ENCODE measurements at places on chromosomes 5 and 9.
A peak's percentile ranks its signal among the peaks of the same experiment; 100 is the strongest.

DNA sequence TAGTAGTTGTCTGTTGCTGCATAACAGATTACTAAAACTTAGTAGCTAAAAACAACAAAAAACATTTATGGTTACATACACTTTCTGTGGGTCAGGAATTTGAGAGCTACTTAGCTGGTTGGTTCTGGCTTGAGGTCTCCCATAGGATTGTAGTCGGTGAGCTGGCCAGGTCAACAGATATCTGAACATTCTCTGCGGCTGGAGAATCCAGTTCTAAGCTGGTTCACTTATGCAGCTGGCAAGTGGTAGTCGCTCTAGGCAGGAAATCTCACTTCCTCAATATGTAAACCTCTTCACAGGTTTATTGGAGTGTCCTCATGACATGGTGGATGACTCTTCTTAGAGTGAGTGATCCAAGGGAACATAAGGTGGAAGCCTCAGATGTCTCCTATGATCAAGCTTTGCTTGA lies 65.7 kb upstream of the TNFAIP8 start:
- DNase-seq = no peak

DNA sequence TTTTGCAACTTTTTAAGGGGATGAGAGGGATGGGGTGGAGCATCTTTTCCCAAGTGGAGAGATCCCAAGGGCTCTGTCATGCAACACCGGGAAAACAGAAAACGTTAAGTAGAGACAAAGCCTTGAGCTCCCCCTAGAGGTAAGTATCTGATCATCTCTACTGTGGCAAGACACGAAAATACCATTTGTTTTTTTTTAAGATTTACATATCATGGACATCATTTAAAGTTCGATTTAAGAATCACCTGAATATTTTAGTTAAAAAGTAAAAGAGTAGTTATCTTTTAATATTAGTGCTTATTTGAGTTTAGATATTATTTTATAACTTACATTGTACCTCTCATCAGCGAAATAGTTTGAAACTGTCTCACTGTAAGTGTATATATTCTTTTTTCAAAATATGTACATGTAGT lies 200.4 kb downstream of the LRRC70 start:
- peak; percentile 39 for DNase-seq

DNA sequence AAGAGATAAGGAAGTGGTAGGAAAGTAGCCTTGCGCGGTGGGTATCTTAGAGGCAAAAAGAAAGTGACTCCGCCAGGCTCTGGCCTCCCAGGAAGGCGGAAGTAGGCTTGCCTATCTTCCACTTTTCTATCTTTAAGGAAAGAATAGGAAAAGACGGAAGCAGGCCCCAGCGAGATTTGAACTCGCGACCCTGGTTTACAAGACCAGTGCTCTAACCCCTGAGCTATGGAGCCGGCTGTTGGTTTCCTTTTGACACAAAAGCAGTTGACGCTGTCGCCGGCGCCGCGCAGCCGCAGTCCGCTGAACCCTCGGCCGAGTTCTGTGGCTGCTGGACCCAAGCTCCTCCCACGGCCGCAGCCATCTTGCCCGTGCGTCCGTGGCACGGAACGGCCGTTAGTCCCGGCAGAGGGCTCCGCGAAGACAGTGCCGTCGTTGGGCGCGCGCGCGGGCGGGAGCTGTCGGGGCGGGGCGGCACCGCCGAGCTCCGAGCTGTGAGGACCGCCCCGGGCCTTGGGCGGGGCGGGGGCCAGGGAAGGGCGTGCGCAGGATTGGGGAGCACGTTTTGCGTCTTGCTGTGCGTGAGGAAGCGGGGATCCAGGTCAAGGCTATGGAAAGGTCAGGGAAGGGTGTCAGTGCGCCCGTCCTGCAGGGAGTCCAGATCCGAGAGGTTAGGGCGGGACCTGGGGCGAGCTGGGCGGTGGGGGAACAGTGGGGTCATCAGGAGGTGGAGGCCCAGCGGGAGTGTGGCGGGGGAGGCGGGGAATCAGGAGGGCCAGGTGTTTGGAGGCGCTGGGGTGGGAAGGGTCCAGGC lies 13.3 kb downstream of the TRIM7 start:
- no peak for DNase-seq

- DNase-seq = peak; percentile 2
Observed at GRCh38 chr9:82406456-82407085, 418.0 kb downstream of the SPATA31D1 start.

GRCh38 chr5:126100767-126101166 lies 322.4 kb upstream of the GRAMD2B start:
- no peak for DNase-seq

DNA sequence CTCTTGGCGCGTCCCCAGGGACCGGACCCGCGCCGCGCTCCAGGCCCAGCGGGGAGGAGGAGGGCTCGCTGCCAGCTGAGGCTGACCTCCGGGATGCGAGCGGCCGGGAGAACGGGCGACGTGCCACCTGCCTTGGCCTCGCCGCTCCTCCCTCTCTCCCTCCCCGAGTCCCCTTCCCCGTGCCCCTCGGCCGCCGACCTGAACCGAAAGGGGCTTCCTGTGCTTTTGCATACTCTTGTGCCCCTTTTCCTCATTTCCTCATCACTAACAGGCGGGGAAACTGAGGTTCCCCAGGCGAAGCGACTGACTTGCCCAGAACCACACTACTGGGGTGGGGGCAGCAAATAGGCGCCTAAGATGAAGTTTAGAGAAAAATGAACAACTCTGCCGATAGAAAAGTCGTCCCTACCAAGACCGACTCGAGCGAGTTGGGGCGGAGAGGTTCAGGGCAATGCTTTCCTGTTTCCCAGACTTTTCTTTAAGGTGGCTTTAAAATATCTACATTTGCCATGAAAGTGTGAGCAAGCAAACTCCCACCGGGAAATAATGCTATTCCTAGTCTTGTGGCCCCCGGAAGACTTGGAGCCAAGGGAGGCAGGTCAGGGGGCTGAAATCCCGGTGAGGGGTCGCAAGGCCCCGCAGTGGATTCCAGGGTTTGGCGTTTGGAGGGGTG lies 580 bp upstream of the DUSP1 start:
- DNase-seq = no peak

DNA sequence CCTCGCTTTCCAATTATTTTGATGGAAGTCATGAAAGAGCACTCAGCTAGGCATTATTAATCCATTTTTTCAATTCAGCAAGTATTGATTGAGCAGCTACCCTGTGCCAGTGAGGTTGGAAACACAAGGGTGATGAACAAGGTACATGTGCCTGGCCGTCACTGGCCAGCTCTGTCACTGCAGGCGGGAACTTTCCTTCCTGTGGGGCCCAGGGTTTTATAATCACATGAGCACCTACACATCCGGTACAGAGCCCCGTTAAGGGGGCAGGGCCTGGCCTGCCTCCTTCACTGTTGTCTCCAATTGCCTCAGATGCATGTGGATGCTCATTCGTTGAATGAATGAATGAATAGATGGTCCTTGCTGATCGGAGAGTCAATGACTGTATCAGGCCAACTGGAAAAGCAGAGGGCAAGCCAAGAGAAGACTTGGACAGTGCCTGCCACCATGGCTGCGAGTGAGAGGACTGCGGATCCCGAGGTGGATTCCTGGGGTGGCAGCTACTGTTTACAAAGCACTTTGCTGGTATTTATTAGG lies 55.9 kb upstream of the KCNMB1 start:
- no peak for DNase-seq

DNA sequence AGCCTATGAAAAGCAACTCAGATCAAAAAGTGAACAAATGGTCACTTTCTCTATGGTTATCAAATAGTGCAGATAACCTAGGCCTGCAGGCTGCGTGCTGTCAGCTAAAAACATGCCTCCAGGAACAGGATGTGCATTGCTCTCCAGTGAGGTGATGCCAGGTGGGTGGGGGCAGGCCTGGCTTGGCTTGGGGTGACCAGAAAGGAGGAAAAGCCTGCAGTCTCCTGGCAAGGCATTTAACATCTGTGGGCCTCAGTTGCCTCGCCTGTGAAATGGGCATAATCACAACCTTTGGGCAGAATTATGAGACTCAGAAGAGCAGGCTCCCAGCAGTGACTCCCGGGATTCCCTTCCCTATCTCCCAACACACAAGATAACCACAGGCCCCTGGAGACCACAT lies 135.9 kb downstream of the COL23A1 start:
- no peak for DNase-seq

GRCh38 chr9:133449760-133450159 lies 10.0 kb upstream of the CACFD1 start:
- DNase-seq = no peak

DNA sequence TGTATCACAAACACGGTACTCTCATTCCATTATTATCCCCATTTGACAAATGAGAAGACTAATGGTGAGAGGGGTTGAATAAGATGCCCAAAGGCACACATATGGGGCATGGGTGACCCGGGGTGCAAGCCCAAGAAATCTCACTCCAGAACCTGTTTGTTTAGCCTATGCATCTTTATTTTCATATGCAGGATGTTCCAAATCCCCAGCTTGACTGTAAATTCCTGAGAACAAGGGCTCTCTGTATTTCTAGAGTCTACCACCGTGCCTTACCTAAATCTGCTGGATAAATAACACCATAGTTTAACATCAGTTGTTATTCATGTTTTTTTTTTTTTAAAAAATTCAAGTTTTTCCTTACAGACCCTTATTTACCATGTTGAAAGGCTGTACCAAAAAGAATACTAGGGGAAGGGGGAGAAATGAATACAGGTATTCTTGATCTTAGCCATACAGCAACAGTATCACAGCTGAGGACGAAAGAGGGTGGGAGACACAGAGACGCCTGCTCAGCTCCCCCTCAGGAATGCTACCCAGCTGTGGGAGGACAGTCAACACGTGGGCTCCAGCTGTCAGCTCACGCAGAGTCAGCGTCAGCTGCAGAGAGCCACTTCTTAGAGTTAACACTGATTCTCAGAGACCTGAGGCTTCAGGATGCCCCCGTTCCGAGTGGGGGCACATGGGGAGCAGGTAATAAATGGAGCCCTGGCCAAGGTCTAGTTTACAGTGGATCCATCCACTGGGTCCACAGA lies 86.6 kb downstream of the MED27 start:
- no peak for DNase-seq

- DNase-seq = no peak
Observed at GRCh38 chr5:160792281-160792680, 59.7 kb downstream of the ATP10B start.

DNA sequence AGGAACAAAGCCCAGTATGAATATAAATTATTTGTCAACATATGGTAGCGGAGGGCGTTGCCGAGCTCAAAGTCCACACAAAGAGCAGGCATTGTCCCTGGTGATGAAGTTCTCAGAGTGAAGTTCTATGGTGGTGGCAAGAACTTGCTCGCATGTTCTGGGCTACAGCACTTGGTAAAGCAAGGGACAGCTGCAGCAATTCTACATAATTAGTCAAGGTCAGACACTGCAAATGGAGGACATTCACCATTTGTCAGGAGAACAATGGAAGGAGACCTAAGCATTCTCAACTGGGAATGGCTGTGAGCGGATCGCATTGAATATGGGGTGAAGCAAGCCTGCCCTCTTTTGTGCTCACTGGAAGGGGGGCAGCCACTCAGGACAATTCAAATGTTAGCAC lies 503.8 kb upstream of the ADAMTS16 start:
- no peak for DNase-seq

- DNase-seq = no peak
Observed at GRCh38 chr5:172975289-172975688, 8.3 kb upstream of the ATP6V0E1 start.

GRCh38 chr9:127543973-127544533 lies 68.0 kb upstream of the STXBP1 start:
- DNase-seq = no peak

DNA sequence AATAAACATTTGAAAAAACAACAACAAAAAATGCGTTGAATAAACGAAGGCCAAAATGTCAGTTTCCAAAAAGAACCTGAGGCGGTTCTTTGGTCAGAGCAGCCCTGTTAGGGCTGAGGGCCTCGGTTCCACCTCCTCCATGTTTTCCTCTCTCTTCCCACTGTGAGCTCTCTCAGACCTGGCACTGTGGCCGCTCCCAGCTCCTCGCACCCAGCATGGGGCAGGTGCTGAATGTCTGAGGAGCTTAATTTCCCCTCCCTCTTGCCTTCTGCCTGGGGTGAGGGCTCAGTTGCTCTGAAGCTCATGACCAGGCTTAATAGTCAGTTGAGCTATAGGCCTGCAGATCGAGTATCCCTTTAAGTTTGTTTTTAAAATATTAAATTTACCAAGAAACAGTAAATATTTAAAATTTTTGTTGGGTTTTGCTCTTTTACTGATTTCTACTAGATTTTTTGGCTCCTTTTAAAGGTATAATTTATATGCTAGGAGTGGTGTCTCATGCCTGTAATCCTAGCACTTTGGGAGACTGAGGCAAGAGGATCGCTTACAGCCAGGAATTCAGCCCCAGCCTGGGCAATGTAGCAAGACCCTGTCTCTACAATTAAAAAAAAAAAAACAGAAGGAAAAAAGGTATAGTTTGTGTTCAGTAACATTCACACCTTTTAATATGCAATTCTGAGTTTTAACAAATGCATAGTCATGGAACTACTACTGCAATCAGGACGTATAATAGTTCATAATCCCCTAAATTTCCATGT lies 28.1 kb downstream of the DAPK1 start:
- no peak for DNase-seq

- no peak for DNase-seq
Observed at GRCh38 chr5:81768935-81769452, 18.1 kb upstream of the SSBP2 start.

DNA sequence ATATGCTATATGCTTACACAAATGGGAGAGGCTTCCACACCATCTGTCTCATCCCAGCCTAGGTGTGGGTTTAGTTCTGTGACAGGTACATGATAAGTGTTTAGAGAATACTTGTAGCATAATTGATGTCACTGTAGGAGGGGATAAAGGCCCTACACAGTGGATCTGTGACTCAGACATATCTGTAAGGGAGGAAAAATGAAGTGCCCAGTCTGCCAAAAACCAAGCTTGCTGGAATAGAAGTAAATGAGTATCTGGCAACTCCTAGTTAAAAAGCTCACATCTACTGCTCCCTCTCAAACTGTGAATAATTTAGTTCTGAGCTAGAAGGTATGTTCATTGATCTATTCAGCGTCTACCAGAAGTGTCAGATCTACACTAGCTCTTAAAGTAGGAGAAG lies 38.9 kb upstream of the FAM174A start:
- DNase-seq = no peak

DNA sequence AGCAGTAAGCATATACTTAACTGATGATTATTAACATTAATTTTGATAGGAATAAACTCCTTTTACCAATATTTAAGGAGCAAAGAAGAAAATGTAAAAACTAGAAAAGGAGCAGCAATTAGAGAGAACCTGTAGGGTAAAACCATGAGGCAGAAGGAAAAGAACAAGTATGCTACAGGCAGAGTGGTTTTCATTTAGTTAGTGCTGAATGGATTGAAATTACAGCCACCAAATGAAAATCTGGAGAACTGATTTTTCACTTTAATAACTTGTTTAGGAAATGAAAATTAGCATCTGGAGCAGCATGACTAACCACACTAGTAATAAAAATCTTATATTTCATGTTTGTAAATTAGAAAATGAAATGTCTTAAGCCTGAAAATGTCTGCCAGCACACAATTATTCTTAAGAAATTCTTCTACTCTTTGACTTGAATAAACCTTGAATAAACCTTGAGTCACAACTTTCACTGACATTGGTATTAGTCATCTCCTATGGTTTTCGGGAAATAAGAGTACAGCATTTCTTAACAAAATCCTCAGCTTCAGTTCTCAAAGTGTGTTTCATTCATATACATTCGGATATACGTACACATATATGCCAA lies 1504.9 kb upstream of the C9orf72 start:
- no peak for DNase-seq

- no peak for DNase-seq
Observed at GRCh38 chr9:4131946-4132345, 167.9 kb downstream of the GLIS3 start.

Measured in NCI-H1105 (cell line).